ENCODE measurements at places on chromosomes 3 and 15. TPM values are rescaled to one million over a fixed set of nuclear protein-coding genes. Genes with fewer than 3 reads are reported as not detected.

The KLF15 gene
- 0.60 TPM for total RNA-seq

GRCh38 chr3:187136936-187137335, 2.4 kb downstream of the RPL39L start:
- ATAC-seq = peak; percentile 77

The TRIM42 gene
- not detected for total RNA-seq

DNA sequence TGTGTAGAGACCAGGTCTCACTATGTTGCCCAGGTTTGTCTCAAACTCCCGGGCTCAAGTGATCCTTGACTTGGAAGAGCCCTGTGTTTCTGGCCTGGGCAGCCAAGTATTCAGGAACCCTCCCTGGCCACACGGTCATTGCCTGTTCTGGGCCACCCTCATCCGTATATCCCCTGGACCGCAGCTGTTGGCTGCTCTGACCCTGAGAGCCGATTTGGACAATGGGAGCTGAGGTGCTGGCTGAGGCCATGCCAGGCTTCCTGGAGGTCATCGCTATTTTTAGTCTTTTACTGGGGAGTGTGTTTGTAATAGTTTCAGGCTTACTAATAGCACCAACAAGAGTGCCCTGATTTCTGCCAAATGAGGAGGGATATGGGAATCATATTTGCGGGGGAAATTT, 60.7 kb downstream of the ADAMTS7 start:
- peak; percentile 4 for ATAC-seq

The LMAN1L gene
- total RNA-seq = not detected

Data from esophagus mucosa (tissue), 1 donor.